HS-5 (cell line): ENCODE measurements at places on chromosomes 11 and 22.

DNA sequence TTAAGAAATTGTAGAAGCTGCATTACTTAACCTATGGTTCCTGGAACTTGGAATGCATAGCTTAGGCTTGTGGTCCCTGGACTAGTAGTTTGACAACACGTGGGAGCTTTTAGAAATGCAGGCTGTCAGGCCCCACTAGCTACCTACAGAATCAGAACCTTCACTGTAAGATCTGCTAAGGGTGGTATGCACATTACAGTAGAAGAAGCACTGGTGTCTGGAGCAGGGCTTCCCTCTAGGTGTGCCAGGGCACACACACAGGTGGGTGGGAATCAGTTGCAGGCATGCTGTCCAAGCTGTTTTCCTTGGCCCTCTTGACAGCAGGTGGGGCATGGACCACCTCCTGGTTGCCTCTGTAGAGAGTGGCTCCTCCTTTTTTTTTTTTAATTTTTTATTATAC lies 8.8 kb downstream of the NNMT start:
- DNase-seq = no peak

- DNase-seq = no peak
Measured at GRCh38 chr11:122453586-122453985, 201.9 kb upstream of the UBASH3B start.

DNA sequence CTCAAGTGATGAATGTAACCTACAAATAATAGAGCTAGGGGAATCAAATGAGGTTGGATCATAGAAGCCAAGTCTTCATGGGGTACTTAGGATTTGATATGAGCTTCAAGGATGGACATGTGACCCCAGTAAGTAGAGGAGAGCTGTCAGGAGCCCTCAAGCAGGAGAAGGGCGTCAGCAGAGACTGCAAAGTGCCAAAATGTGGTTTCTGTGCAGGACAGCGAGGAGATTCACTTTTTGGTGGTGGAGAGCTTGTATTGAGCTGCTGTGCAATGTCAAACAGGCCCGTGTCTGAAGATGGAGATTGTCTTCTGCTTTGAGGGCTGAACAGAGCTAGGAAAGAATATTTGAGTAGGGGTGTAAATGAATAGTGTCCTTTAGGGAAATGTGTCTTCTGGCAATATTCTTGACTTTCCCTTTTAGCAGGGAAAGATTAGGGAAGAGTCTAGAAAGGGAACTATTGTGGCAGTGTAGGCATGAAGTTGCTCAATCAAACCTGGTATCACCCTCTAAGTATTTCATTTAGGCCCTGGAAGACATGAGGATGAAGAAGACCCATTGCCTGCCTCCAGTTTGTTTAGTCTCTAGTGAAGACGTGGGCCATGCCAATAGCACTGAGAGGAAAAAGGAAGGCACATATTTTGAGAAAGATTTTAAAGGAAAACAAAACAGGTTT lies 31.2 kb upstream of the SORL1-AS1 start:
- DNase-seq = no peak

GRCh38 chr11:80282643-80283042 lies 841.8 kb upstream of the TENM4 start:
- DNase-seq = no peak

GRCh38 chr11:47504910-47505309 lies 48.0 kb downstream of the CELF1 start:
- DNase-seq = no peak

- no peak for DNase-seq
Measured at GRCh38 chr11:131392528-131393255, 22.3 kb downstream of the NTM start.

GRCh38 chr22:33465554-33465953 lies 407.4 kb upstream of the SYN3 start:
- DNase-seq = no peak

- DNase-seq = no peak
Measured at GRCh38 chr22:17411213-17411612, 42.0 kb downstream of the CECR2 start.

GRCh38 chr22:17802822-17803221 lies 28.6 kb upstream of the BID start:
- no peak for DNase-seq

- no peak for DNase-seq
Measured at GRCh38 chr11:69376155-69377028, 82.4 kb downstream of the MYEOV start.

DNA sequence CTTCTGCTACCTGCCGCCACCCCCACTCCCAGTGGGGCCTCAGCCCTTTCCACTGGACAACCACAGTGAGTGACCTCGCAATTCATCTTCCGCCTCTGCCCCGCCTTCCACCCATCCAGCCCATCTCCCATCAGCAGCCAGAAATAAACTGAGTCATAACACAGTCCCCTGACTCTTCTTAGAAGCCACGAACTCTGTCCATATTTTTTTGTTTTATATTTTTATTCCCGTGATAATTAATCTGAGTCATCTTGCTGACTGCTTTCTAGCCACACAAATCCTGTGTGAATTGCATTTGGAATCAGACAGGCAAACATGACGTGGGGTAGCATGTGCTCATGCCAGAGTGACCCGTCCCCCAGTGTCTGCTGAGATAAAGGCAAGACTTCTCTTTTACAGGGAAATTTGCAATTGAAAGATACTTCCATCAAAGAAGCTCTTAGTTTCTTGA lies 7.0 kb downstream of the FADD start:
- no peak for DNase-seq

DNA sequence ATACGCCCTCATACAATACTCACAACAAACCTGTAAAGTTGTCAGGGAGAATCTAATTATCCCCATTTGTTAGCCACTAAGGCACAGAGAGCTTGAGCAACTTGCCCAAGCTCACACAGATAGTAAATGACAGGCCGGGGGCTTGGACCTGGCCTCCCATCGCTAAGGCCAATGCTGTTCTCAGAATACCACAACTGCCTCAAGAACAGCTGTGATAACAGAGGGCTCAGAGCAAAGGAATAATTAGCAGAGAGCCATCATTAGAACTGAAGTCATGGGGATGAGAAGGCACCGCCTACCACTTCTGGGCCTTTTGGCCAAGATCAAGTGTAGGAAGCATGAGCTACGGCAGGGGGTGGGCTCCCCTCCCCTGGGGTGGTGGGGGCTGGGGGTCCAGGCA lies 98.6 kb downstream of the FEZ1 start:
- DNase-seq = no peak

GRCh38 chr22:49244466-49245420 lies 582.9 kb downstream of the BRD1 start:
- no peak for DNase-seq

GRCh38 chr11:68666849-68667248 lies 17.5 kb upstream of the GAL start:
- DNase-seq = no peak

DNA sequence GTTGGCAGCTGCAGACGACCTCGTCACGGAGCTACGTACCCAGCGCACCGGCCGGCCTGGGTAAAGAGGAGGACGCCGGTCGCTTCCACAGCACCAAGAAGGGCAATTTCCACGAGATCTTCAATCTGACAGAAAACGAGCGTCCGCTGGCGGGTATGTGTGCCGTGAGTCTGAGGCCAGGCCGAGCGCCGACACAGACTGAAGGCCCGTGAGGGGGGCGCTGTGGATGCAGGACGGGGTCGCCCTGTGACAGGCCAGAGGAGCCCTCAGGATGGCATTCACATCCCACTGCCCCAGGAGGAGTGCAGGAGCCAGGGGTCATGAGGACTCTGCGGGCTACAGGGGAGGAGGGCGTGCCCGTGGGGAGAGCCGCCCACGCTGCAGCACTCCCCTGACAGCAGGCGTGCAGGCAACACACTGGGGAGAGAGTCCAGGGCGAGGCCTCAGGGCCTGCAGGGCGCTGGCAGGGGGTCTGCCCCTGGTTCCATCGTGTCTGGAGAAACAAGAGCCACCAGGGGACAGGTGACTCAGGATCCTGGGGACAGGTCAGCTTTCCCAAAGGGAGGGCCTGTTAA lies 53.6 kb downstream of the GRAMD4 start:
- no peak for DNase-seq

GRCh38 chr22:28934026-28934425 lies 50.7 kb downstream of the ZNRF3 start:
- DNase-seq = no peak

- DNase-seq = no peak
Measured at GRCh38 chr22:44393066-44393465, 80.3 kb upstream of the SHISAL1 start.

DNA sequence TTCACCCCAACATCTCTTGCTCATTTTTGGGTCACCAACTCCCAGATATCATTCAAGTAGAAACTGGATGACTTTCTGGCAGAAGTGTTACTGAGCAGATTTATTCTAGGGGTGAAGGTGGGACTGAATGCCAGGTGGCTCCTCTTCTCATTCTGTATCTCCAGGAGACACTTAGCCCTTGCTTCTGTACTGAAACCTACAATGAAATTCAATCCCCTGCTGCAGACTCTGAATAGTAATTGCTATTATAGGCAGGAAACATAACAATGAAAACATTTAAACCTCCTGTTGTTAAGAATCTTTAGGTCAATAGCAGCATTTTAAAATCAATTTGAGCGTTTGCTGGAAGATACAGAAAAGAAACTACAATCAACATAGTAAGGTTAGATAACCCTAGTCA lies 879.4 kb upstream of the TENM4 start:
- DNase-seq = no peak

- no peak for DNase-seq
Measured at GRCh38 chr11:124190298-124191139, 7.4 kb downstream of the OR10D3 start.

DNA sequence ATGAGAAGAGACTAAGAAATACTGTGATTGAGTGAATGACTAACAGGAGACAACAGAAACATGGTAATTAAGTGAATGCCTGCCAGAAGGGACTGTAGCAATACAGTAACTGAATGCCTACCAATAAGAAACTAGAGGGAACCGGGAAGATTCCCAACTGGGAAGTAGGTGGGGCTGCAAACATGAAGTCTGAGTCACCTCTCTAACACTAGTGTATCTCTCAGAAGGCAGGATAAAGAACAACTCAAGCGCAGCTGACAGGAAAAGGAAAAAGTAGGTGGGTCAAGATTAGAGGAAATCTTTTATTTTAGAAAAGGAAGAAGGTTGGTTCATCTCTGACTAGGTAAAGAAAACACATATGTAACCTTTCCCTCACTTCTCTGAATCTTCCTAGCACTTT lies 14.0 kb downstream of the C11orf42 start:
- DNase-seq = peak; percentile 82

- DNase-seq = no peak
Measured at GRCh38 chr22:36111316-36111715, 49.2 kb downstream of the APOL3 start.

- DNase-seq = no peak
Measured at GRCh38 chr11:122175306-122175705, 59.3 kb upstream of the BLID start.

- no peak for DNase-seq
Measured at GRCh38 chr22:46578251-46578823, 40.9 kb upstream of the CELSR1 start.

- no peak for DNase-seq
Measured at GRCh38 chr11:73795925-73796632, 8.4 kb downstream of the MRPL48 start.

DNA sequence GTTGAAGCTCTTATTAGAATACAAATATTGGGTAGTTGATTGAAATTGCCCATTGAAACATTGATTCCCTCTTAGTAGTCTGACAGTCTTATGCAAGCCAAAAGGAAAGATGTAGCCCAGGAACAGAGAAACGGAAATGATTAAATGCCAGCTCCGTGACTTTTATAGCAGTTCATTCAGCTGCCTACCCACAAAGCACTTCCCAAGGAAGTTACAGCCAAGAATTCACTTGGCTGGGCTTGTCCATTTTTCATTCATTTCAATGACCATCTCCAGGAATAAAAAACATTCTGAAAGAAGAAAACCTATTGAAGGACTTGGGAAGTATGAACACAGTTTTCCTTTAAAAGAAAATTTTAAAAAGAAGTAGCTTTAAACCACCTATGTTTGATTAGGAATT lies 62.0 kb downstream of the NCAM1 start:
- DNase-seq = no peak

GRCh38 chr11:66287211-66287888 lies 1.6 kb downstream of the YIF1A start:
- no peak for DNase-seq

DNA sequence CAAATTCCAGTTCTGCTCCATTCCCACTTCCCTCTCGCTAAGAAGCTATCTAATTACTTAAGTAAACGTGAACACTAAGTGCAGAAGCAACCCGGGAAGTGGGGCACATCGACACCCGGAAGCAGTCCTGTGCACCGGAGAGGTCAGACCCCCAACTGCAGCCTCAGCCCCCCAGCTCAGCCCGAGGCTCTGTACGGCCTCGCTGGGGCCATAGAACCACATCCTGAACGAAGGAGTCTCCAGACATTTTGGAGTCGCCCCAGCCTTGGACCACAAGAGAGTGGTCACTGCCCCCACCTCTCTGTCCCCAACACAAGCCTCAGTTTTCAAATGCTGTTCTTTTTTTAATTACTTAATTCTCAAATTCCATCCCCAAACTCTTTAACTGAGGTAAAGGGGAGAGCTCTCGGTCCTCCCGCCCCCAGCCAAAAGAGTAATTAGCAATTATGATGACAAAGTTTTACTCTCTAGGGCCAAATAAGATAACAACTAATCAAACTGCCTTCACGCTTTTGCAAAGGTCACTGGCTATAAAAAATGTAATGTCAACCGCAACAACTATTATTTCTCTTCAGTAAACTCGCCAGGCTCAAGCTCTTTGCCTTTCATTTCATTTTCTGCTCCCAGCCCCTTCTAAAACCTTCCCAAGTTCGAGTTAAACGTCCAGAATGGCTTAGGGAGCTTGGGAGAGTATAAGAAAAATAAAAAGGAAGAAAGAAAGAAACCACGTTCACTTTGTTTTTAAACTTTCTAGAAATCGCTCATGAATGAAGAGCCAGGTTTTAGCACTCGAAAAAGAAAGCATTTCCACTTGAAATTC lies 2.2 kb downstream of the PAX6 start:
- no peak for DNase-seq

- no peak for DNase-seq
Measured at GRCh38 chr11:12278766-12279671, 98.4 kb upstream of the PARVA start.

GRCh38 chr11:80980227-80980626 lies 1539.4 kb upstream of the TENM4 start:
- peak; percentile 64 for DNase-seq
